ENCODE measurements at places on chromosomes 4 and X. TPM values are rescaled to one million over a fixed set of nuclear protein-coding genes. Genes with fewer than 3 reads are reported as not detected.

DNA sequence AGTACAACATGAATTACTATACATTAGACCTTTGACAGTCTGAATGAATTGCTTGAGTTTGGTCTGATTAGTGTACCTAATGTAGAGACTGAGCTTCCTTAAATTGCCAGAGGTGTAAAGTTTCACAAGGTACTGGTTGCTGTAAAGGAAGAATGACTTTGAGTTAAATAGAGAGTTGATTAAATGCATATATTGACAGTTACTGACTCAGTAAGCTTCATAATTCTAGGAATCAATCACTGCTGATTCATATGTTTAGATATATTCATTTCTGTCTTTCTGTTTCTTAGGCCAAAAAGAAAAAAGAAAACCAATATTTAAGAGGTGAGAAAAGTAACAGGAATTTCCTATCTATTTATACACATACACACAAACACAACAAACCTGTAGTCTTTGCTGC is 16.2 kb upstream of the ART3 start:
- no peak for DNase-seq
- H3K36me3 ChIP-seq: no peaks in the 10 kb centered on the region
- H3K4me1 ChIP-seq: no peaks in the 10 kb centered on the region
- no peak overlapping the region for H3K27ac ChIP-seq
- no peaks in the 10 kb centered on the region for H3K27me3 ChIP-seq

DNA sequence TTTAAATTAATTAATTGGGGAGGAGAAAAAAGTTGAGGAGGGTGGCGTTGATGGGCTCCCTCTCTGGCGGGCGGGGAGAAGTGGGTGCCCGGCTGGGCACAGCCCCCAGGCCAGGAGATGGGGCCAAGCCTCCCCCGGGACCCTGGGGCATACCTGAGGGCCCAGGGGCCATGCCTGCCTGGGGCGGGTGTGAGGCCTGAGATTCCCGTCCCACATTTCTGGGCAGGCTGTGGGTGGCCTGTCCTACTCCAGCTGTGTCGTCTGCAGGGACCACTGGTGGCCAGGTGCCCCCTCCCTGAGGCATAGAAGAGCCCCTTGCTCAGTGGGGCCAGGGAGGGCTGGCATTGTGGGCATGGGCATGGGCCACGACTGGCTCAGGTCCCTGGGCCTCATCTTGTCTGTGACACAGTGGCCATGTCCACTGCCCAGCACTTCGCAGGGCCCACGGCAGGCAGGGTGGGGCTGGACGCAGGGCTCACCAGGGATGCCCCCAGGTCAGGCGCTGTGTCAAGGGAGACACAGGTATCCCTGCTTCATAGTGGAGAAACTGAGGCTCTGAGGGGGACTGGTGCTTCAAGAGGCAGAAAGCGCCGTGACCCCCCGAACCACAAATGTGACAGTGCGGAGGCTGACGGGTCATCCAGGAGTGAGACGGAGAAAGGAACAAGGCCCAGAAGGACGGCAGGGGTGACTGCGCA is 60.1 kb downstream of the FAM53A start:
- H3K36me3 ChIP-seq: no peaks in the 10 kb centered on the region
- H3K27ac ChIP-seq: no peak overlapping the region
- no peak for DNase-seq
- H3K4me3 ChIP-seq: no peak overlapping the region
- no peaks in the 10 kb centered on the region for H3K4me1 ChIP-seq
- H3K27me3 ChIP-seq: no peaks in the 10 kb centered on the region

DNA sequence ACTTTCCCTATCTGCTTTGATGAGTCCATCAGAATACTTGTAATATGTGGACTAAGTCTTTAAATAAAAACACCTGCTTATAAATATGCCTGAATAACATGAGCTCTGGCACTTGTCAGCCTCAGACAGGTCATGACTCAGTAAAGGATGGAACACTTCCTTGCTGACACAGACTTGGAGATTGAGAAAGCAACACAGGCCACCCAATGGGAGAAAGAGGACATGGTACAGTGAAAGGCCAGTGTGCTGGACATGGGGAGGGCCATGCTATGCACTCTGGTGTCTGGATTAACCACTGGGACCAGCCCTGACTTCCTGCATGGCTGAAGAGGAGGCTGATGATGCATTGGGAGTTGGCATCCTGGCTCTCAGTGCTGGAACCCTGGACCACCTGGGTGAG is 149.5 kb downstream of the DHRSX start:
- no peak for DNase-seq
- no peak overlapping the region for H3K27ac ChIP-seq
- H3K4me3 ChIP-seq: no peak overlapping the region
- no peaks in the 10 kb centered on the region for H3K4me1 ChIP-seq
- no peaks in the 10 kb centered on the region for H3K27me3 ChIP-seq

DNA sequence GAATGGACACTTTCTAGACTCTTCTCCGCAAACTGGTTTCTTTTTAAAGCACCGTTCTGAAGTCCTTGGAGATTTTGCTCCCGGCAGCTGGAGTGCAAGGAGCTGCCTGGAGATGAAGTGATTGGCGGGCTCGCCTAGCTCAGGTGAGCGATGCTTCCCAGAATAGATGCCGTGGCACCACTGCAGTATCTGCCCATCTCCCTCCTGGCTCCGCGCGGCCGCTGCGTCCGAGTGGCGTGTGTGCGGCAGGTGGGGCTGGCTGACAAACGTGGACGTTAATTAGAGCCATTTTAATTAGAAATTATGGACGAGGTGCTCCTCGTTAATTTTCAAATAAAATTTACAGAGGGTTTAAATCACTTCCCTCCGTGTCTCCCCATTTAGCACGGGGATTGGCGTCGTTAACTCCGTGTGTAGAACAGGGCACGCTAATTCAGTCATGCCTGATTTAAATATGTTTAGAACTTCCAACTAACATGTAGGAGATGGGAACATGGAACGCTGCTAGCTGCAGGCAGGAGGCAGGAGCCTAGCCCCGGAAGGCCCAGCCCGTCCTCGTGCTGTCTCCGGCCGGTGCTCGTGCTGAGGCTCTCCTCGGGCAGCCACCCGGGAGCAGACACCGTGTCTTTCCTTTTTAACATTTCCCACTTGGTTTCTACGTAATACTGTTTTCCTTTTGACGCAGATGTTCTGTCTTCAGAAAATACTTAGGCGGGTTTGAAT is 11.6 kb downstream of the UVSSA start:
- no peaks in the 10 kb centered on the region for H3K4me1 ChIP-seq
- H3K4me3 ChIP-seq: no peak overlapping the region
- H3K27ac ChIP-seq: no peak overlapping the region
- H3K36me3 ChIP-seq: peaks cover 51% of the 10 kb centered on the region
- no peaks in the 10 kb centered on the region for H3K27me3 ChIP-seq
- no peak for DNase-seq

- no peaks in the 10 kb centered on the region for H3K27me3 ChIP-seq
- no peak overlapping the region for H3K27ac ChIP-seq
- no peak overlapping the region for H3K4me3 ChIP-seq
- no peaks in the 10 kb centered on the region for H3K36me3 ChIP-seq
- H3K4me1 ChIP-seq: no peaks in the 10 kb centered on the region
- DNase-seq: no peak
Observed at GRCh38 chrX:26146024-26146423, 7.9 kb downstream of the MAGEB18 start.

DNA sequence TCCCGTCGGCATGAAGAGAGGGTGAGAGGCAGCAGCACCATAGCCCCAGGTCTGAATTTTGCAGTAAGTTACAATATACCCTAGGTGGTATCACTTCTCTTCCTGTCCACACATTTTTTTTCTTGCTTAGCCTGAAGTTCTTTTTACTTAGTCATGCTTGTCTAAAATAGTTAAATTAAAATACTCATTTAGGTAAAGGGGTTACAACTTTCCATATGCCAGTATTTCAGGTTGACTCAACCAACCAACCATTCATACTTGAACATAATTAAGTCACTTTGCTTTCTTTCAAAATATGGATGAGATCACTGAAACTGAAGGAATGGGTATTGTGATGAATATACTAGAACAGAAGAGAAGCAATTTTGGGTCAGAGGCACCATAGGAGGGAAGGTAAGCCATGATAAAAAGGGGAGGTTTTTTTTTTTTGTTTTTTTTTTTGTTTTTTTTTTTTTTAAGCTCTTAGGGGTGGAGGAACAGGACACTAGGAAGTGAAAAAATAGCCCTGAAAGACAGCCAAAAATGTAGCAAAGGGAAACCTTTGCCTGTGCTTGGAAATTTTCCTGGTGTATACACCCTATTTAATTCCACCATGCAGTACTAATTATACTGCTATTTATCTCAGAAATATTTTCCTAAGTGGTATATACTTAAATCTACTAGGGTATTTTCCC is 41.8 kb downstream of the RPS6KA3 start:
- H3K36me3 ChIP-seq: no peaks in the 10 kb centered on the region
- no peak overlapping the region for H3K4me3 ChIP-seq
- no peak overlapping the region for H3K27ac ChIP-seq
- no peaks in the 10 kb centered on the region for H3K27me3 ChIP-seq
- DNase-seq: no peak

Gene MTNR1A
- not detected for total RNA-seq

Gene ZFYVE28
- total RNA-seq: 8.1 TPM

Gene REPS2
- total RNA-seq: 8.7 TPM
